Transverse colon (tissue), 4 donors: ENCODE measurements at places on chromosomes 4 and X.
A peak's percentile ranks its signal among the peaks of the same experiment; 100 is the strongest.

DNA sequence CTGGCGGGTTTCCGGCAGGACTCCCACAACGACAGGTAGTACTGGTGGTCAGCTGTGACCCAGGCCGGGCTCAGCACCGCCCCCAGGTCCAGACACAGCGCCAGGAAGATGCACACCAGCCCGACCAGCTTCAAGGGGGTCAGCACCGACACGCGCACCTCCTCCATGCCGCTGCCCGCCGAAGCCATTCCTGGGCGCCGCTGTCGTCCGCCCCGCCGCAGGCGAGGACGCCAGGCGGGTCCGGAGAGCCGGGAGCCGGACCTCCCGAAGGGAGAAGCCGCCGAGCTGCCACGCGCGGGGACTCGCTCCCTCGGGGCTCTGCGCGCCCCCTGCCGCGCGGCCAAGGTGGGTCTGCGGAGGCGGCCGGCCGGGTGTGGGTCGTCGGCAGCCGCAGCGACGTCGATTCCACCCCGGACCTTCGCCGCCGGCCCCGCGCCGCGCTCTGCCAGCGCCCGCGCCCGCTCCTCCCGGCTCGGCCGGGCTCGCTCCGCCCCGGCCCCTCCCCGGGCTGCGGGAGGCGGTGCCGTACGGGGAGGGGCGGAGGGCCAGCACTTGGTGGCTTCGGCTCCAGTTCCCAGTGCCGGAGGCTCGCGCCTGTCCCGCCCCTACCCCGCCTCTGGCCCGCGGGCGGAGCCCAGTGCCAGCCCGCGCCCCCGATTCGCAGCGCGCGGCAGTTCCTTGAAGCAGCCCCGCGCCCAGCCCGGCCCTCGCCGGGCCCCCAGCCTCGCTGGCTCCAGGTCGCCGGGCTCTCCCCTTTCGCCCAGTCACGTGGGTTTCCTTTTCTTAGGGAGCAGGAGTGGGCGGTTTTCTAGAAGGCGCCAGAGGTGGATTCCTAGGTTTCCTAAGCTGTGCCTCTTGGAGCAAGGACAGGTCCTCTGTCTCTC, at the start of gene TMEM47:
TMEM47 (minus strand) TSS at position 444 of the 884 bp plus-strand sequence; CDS start at position 188, 256 bp downstream.
- peak; percentile 71 for DNase-seq

DNA sequence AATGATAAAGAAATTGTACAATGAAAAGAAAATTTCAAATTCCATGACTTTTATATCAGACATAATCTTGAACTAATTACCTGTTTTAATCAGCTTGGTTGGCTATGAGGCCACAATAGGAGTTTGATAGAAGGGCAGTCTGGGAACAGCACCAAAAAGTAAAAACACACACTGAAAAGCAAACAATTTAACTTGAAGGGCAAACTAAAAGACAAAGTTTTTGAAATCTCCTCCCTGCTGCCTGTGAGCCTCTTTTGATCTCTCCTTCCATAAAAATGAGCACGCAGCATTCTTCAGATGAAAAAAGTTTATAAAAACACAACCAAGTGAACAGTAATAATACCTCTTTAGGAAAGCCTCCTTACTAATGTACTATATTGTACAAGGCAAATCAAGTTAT, 8.1 kb downstream of the ODAM start:
- DNase-seq = no peak

DNA sequence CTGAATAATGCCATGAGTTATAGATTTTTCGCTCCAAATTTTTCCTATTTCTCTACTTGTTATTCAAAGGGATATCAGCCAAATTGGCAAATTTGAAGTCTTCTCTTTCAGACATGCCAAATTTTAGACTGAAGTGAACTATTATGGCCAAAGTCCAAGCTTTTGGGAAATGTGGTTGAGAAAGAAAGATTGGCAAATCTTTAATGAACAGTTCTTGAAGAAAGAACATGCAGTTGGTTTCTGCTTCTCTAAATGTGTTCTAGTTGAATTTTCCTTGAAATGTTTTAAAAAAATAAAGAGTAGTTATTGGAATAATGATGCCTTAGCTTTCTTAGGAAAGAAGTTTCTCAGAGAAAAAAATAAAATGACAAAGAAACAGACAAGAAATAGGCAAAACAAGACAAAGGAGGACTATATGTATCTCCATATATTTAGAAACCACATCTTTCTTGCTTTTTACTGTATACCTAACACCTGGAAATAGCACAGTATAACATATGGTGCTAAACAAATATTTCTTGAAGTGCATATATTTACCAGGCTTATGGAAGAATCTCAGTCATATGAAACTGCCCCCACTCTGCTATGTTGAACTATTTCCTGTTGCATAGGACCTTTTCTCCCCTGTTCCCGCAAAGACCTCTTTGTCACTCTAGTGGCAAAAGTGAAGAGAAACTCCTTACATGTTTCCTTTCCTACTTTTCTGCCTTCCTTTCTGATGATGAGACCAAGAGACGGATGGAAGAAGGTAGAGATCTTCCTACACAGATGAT, 250.0 kb downstream of the ARHGAP24 start:
- no peak for DNase-seq

- no peak for DNase-seq
These were observed 60.9 kb downstream of the SH2D1A start for GRCh38 chrX:124407226-124407625.

DNA sequence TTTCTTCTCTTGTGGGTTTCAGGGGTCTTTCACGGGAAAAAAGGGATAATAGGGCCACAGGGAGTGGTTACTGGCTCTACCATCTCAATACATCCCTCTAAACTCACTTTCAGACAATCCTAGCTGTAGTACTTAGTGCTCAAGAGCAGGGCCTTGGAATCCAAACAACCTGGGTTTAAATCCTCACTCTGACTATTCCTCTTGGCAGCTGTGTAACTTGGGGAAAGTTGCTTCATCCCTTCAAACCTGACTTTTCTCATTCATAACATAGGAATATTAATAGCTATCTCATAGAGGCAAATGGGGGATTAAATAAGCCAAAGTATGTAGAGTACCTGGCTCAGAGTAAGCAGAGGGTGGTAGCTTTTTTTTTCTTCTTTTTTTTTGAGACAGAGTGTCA, 32.4 kb downstream of the CCNG2 start:
- DNase-seq = no peak

DNA sequence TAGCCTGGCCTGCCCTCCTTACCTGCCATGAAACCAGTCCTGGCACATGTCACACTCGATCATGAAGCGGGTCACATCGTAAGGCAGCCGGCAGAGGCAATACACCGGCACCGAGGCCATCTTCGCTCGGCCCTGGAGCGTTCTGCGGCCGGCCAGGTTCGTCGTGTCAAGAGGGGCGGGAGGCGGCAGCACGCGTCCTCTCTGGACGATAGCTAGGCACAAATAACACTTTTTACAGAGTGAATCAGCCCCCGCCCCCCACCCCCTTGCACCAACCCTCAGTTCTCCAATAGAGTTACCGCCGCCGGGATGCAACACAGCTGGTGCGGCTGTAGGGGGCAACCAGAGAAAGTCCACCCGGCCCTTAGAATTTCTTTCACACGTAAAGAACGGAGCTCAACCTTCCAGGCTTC, 1.7 kb downstream of the PHF8 start:
- peak; percentile 33 for DNase-seq

DNA sequence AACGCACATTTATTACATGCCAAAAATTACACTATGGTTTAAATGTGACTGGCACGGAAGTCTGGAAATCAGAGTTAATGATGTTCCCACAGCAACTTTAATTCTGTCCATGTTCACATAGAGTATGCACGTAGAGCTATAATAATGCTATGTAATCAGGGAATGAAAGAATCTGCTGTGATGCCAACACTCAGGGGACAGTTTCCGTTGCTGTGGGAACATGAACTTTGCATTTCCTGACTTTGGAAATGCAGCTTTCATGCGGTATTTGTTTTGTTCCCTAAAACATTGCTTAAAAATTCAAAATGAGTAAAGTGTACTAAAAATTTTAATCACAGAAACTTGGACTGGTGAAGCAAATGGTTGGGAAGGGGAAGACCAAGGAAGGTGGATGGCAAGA, 65.7 kb downstream of the MAGEA1 start:
- no peak for DNase-seq

DNA sequence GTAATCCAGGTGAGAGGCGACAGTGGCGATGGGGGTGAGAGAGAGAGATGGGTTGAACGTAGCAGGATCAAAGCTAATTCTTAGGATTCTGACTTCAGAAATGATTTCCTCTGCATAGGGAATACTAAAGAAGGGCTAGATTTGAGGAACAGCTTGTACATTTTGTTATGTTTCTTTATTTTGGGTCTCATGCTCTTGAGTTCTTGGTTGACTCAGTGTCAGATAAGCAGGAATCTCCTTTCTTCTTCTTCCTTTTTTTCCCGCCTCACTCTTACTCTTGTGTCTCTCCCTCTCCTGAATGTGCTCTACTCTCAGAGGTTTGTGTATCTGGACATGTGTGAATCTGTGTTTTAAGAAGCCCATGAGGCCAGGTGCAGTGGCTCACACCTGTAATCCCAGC, 36.4 kb downstream of the FAM193A start:
- no peak for DNase-seq

DNA sequence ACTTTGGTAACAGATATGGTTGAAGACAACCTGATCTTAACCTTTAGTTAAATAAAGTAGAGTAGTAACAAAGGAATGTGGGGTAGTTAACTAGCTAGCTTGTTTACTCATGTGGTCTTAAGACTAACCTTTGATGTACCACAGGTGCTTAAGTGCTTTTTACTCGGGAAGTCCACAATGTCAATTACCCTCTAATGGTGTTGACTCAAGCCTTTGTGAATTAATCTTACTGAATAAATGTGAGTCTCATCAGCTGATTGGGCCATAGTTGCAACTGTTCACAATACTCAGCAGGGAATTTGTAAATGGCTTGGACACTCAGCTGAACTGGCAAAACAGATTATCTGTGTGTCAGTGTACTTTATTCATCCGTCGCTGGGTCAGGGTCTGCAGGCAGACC, 119.0 kb upstream of the UGT8 start:
- no peak for DNase-seq

- peak; percentile 47 for DNase-seq
These were observed 9.0 kb upstream of the SLC25A14 start for GRCh38 chrX:130330706-130331105.

DNA sequence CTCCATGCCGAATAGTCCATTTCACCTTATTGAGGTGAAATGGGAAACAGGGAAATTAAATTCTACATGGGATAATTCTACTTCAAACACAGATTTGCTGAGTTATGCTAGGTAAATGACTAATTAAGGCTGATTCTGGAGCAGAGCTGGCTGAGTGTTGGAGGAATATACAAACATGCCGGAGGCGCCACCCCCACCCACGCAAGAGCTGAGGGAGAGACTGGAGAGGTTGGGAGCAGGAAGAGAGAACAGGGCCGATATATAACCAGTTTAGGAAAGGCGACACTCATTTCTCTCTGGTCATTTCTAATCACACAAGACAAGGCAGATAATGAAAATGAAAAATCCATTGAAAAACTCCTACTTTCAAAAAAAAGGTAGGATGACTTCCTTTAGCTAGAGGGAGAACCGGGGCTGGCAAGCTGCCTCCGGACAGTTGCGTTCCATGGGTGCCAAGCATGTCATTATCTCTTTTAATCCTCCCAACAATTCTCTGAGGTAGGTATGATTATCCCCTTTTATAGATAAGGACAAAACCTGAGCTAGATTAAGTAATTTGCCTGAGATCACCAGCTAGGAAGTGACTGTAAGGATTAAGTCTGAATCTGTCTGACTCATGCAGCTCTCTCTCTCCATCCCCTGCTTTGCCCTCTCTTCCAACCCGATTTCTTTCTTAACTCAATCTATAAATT, 27.6 kb upstream of the CFAP299 start:
- DNase-seq = no peak

GRCh38 chrX:119477812-119478232, 9.6 kb downstream of the SLC25A5 start:
- DNase-seq = peak; percentile 54

DNA sequence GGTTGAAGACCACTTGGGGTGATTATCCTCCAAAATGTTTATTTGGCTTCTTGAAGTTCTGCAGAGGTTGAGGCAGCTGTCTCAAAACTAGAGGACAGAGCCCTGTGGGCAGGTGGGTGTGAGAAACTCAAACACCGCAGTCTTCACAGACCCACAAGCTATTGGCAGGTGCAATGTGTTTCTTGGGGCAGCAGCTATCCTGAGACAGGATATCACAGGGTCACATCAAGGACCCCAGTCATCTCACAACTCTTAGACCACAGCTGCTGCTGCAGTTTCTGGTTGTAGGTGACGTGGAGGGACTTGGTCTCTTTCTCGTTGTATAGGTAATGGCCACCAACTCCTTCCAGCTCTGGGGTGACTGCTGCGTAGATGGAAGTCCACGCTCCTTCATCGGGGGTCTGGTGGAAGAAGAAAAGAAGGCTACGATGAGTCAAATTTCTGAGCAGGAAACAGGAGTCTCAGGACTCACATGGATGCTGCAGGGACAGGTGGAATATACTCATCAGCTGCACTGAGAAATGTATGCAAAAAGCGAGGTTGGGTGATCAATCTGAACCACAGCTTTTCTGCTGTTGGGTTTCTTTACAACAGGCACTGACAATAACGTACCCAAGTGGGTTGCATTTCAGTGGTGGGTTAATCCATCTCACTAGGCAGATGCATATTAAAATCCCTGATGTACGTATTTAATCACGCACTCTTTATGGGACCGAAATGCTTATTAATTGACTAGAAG, 279.8 kb downstream of the DHRSX start:
- no peak for DNase-seq

GRCh38 chr4:8698341-8699062, 105.9 kb downstream of the CPZ start:
- DNase-seq = peak; percentile 4

DNA sequence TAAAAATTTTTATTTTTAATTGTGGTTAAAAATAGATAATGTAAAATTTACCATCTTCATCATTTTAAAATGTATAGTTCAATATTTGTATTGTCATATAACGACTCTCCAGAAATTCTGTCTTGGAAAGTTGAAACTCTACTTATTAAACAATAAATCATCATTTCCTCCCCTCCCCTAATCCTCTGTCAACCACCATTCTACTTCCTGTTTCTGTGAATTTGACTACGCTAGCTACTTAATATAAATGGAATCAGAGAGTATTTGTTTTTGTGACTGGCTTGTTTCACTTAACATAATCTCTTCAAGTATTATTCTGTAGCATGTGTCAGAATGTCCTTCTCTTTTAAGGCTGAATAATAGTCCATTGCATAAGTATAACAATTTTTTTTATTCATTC, 729.0 kb upstream of the AADAT start:
- no peak for DNase-seq

DNA sequence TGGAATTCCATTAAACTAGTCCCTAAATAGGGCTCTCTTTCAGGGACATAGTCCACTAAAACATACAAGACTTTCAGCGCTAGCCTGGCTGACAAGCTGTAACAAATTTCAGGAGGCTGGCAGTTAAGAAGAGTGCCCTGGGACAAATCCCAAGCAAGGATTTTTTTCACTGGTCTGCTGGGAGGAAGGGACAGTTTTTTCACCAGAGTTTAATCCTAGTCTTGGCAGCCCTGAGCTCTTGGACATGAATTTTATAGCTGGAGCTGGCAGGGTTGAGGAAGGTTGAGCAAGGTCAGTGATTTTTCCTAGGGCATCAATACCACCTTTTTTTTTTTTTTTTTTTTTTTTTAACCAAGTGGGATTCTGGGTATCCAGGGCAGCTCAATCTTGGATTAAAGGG, 184.4 kb downstream of the SH2D1A start:
- DNase-seq = no peak
